Activated T-cell treated with anti-CD3 and anti-CD28 coated beads, Interleukin-2, amount 50 U/mL, for 72 hours (primary cell): ENCODE measurements at places on chromosomes 7 and 10. TPM values are rescaled to one million over a fixed set of nuclear protein-coding genes. Genes with fewer than 3 reads are reported as not detected.

Gene KCNH2
- total RNA-seq = 0.77 TPM

DNA sequence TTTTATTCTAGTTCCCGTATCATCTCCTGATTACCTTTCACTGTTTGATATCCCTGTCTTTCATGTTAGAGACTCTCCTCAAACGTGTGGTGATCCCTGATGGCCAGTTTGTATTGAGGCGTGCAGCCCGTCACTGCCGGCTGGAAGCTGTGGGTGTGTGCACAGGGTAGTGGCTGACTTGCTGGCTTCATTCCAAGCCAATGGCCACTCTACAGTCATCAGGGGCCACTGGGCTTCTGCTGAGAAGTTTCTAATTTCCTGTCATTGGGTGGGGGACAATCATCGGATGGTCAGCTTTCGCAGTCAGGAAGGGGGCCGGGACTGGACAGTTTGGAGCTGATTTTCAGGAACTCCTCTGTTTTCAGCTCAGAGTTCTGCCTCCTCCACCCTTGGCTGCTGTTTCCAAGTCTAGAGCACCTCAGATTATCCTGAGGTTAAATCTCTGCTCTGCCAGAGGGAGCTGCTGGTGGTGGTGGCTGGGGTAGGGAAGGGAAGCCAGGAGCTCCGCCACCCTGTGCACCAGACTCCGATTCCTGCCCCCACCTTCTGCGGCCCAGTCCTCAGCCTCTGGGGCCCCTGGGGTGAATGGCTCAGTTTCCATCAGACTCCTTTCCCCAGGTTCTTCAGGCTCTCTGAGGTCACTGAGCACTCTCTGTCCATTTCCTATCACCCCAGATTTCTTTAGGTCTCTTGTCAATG, 34.9 kb downstream of the BAIAP2L1 start:
- H3K27ac ChIP-seq = no peak overlapping the region
- H3K4me3 ChIP-seq = no peak overlapping the region
- no peaks in the 10 kb centered on the region for H3K36me3 ChIP-seq

DNA sequence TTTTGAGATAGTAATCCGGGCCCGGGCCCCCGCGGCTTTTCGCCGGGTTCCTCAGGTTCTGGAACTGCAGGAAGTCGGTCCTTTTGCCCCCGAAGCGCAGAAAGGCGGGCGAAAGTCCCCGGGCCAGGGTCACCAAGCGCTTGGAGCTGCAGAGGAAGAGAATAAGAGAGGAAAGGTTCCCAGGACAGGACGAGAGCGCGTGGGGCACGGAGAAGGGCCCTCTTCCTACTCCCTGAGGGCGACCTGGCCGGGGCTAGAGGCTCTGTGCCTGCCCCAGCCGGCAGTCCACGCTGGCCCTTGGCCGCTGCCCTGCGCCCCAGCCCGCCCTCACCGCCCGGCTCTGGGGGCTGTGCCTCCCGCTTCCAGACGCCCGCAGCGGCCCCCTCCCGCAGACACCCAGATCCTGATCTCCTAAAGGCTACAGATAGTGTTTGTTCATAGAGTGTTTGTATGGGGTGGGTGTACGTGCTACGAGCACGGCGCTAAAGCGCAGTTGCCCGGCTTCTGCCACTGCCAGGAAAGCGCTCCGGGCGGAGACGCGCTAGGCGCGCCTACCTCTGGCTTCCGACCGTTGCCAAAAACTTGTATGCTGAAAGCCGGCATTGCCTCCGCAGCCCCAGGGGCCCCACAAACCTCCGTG, 3.2 kb downstream of the HPSE2 start:
- no peak overlapping the region for H3K27ac ChIP-seq
- peaks cover 27% of the 10 kb centered on the region for H3K4me1 ChIP-seq
- H3K4me3 ChIP-seq = peak overlapping the region; percentile 29
- DNase-seq = no peak
- H3K36me3 ChIP-seq = no peaks in the 10 kb centered on the region

GRCh38 chr7:97819161-97819560, 53.0 kb downstream of the ASNS start:
- no peak overlapping the region for H3K27ac ChIP-seq
- no peaks in the 10 kb centered on the region for H3K27me3 ChIP-seq
- H3K36me3 ChIP-seq = no peaks in the 10 kb centered on the region
- DNase-seq = no peak

DNA sequence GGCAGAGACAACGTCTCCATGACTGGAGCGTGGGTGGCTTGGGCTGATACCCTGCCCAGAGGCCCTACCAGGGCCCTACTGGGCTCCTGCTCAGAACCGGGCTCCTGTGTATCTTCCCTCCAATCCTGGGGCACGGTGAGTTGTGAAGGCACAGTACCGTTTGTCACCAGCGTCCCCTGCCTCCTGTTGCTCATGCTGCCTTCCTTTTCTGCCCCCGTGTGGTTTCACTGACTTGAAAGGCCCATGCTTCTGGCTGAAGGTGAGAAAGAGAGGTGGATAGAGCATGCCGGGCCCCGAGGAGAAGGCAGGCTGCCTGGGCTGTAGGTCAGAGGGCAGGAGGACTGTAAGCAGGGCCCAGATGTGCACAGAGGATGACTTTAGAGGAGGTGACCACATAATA, 9.1 kb upstream of the DMBT1 start:
- H3K27me3 ChIP-seq = peaks cover 6% of the 10 kb centered on the region
- no peak overlapping the region for H3K27ac ChIP-seq
- DNase-seq = peak; percentile 61
- no peaks in the 10 kb centered on the region for H3K36me3 ChIP-seq
- peaks cover 11% of the 10 kb centered on the region for H3K4me1 ChIP-seq
- H3K4me3 ChIP-seq = no peak overlapping the region

- peaks cover 2% of the 10 kb centered on the region for H3K36me3 ChIP-seq
- H3K4me1 ChIP-seq = peaks cover 13% of the 10 kb centered on the region
- no peak overlapping the region for H3K27ac ChIP-seq
- no peaks in the 10 kb centered on the region for H3K27me3 ChIP-seq
- DNase-seq = no peak
These were observed 8.4 kb downstream of the ZYX start for GRCh38 chr7:143389316-143390103.
